Lung (tissue), 17 donors: ENCODE measurements at places on chromosomes 3 and 15. TPM values are rescaled to one million over a fixed set of nuclear protein-coding genes. Genes with fewer than 3 reads are reported as not detected.

The TEX9 gene
- total RNA-seq = 17.4 TPM

The CCR9 gene
- total RNA-seq = not detected

The FOXB1 gene
- total RNA-seq = not detected

The MINAR1 gene
- 0.37 TPM for total RNA-seq

The SLITRK3 gene
- total RNA-seq = 0.68 TPM

The CLDN1 gene
- total RNA-seq = 29.8 TPM

The SI gene
- not detected for total RNA-seq

The PIGB gene
- total RNA-seq = 15.3 TPM

The SLC22A13 gene
- total RNA-seq = 0.64 TPM

The EPHB3 gene
- 20.5 TPM for total RNA-seq

The CCR1 gene
- 39.5 TPM for total RNA-seq

The RPL29 gene
- 711 TPM for total RNA-seq

The TMEM207 gene
- total RNA-seq = not detected

The SERPINI2 gene
- 4.9 TPM for total RNA-seq

The SUSD5 gene
- 1.8 TPM for total RNA-seq

The IGSF11 gene
- total RNA-seq = 0.94 TPM

The LNP1 gene
- 5.8 TPM for total RNA-seq

The ARHGEF26 gene
- total RNA-seq = 45.5 TPM

The OIP5 gene
- total RNA-seq = 1.5 TPM

The SEMA5B gene
- total RNA-seq = 0.31 TPM

The EIF3J gene
- total RNA-seq = 52.1 TPM

The TM6SF1 gene
- 4.3 TPM for total RNA-seq

The BNC1 gene
- total RNA-seq = 0.40 TPM

The ZNF80 gene
- total RNA-seq = not detected

The OR5H1 gene
- not detected for total RNA-seq

The CHRM5 gene
- not detected for total RNA-seq

The LEKR1 gene
- total RNA-seq = 5.4 TPM
